Stimulated activated CD4-positive, alpha-beta T cell treated with anti-CD3 and anti-CD28 coated beads, Interleukin-1b, Interleukin-23, amount 100 ng/mL, for 1 hour (primary cell): ENCODE measurements at places on chromosomes 6 and 20.

GRCh38 chr6:118921084-118921483, 13.9 kb downstream of the MCM9 start:
- DNase-seq, result no peak

DNA sequence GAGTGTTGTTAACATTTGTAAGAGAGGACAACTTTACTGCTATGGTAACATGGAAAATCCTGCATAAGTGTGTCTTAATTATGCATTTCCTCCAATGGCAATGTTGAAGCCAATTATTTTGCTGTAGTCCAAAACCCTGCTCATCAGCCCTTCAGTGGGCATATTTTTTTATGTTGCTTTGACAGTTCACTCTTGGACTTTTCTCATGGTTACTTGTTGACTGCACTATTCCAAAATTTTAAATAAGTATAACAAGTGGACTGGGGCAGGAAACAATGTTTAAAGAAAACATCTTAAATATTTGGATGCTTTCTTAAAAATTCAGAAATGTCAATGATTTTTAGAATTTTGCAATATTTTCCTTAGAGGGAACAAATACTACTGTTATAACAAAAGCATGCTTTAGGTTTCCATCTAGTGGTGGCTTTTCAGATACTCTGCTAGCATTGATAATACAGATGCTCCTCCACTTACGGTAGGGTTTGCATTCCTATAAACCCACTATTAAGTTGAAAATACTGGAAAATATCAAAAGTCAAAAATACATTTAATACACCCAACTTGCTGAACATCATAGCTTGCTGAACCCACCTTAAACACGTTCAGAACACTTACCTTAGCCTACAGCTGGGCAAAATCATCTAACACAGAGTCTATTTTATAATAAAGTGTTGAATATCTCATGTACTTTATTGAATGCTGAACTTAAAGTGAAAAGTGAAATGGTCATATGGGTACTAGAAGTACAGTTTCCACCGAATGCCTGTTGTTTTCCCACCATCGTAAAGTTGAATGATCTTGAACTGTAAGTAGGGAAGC, 86.4 kb downstream of the ADGRG6 start:
- DNase-seq, result no peak

GRCh38 chr6:89941031-89941762, 46.9 kb downstream of the GJA10 start:
- DNase-seq, result no peak

DNA sequence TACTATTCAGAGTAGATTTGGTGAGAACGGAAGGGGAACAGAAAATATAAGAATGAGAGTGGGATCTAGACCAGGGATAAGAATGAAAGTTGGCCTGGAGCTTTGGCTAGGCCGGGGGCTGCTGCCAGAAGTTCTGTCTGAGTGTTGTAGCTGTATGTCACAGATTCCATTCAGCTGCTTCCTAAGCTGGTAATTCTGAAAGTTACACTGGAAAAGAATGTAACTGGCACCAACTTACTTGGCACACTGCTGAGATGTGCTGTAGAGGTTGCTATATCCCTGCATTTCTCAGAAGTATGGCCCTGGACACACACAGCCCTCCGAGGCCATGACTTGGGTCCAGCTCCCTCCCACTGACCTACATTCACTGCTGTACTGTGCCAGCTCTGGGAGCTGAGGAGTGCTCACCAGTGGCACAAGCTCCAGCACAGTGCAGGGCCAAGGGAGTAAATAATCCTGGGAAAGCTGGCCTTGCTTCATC, 25.8 kb upstream of the TMEM217 start:
- DNase-seq, result no peak

- no peak for DNase-seq
Observed at GRCh38 chr6:112054001-112054400, at the start of gene CCN6. CCN6 (plus strand) TSS chr6:112054104; CDS start chr6:112054358, 254 bp downstream.

GRCh38 chr6:11072101-11072500, 21.5 kb upstream of the SMIM13 start:
- DNase-seq, result no peak

- DNase-seq, result no peak
Observed at GRCh38 chr6:117558818-117559217, 43.5 kb downstream of the GOPC start.

DNA sequence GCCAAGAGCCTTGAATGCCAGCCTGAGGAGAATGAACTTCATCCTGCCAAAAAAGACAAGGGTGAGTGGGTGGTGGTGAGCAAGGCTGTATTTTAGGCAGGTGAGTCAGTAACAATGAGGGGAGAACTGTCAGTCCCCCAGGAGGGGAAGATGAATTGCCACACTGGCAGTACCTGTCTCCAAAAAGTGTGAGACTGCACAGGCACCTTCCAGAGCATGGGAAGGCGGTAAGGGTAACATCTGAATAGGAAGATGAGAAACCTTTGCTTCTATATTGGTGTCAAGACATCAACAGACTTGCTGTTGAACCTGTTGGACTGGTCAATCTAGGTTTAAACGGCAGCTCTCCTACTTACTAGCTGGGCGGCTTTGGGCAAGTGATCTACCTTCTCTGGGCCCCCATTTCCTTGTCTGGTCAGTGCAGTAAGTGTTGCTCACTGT, 30.9 kb downstream of the STK35 start:
- no peak for DNase-seq

- no peak for DNase-seq
Observed at GRCh38 chr6:45738057-45738455, 277.6 kb downstream of the CLIC5 start.

- no peak for DNase-seq
Observed at GRCh38 chr6:68400396-68400795, 234.7 kb upstream of the ADGRB3 start.

DNA sequence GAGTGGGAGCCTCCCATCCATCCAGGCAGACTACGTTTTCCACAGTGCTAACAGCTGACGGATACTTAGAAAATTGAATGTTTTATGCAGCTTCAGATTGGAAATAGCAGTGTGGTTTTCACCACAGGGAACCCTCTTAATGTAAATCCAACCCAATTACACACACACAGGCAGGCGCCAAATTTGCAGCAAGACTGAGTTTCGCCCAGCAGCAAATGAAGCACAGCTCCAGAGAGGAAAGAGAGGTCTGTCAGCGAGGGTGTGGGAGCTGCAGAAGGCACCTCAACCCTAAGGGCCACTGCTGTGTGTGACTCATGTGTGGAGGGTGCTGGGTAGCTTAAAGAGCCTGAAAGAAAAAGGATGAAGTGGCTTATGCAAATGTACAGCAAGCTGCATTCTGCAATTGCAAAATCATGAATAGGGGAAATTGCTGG, 365.7 kb downstream of the MAFB start:
- DNase-seq, result no peak

GRCh38 chr6:154266560-154267099, 90.0 kb downstream of the IPCEF1 start:
- DNase-seq, result no peak
